ENCODE measurements at places on chromosomes 12 and 14.

DNA sequence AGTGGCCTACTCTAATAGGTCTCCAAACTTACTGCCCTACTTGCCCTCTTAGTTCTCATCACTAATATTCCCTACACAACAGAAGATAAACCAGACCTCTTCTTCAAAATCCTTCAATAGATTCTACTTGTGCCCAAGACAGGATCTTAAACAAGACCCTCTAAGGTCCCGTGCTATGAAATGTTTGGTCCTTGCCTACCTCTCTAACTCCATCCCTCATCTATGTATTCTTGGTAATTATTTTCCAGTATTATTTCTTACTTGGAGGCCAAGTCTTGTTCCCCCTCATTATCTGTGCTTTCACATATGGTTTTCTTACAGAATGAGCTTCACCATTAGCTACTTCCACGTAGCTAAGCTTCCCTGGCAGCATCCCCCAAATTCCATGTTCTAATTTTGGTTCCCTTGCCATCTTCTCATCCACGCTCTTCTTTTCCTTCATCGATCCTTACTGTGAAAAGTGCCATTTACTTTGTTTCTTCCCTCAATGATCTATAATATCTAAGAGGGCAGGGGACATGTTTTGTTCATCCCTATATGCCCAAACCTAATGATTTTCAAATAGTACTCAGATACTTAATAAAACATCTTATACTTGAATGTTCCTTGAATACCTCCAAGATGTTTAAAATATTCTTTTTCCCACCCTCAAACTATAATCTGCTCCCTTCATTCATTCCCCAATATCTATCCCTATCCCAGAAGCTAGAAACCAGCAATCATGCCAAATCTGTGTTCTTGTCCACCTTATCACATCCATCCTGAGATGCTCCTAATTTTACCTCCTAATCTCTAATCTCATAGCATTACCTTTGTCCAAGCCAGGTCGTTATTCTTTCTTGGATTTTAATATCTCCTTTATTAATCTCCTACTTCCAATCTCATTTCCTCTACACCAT lies 10.1 kb downstream of the HNRNPC start:
- no peak for DNase-seq

GRCh38 chr14:81165188-81165587 lies 55.6 kb downstream of the GTF2A1 start:
- DNase-seq, result no peak

GRCh38 chr14:102292441-102292840 lies 12.5 kb downstream of the MOK start:
- no peak for DNase-seq

DNA sequence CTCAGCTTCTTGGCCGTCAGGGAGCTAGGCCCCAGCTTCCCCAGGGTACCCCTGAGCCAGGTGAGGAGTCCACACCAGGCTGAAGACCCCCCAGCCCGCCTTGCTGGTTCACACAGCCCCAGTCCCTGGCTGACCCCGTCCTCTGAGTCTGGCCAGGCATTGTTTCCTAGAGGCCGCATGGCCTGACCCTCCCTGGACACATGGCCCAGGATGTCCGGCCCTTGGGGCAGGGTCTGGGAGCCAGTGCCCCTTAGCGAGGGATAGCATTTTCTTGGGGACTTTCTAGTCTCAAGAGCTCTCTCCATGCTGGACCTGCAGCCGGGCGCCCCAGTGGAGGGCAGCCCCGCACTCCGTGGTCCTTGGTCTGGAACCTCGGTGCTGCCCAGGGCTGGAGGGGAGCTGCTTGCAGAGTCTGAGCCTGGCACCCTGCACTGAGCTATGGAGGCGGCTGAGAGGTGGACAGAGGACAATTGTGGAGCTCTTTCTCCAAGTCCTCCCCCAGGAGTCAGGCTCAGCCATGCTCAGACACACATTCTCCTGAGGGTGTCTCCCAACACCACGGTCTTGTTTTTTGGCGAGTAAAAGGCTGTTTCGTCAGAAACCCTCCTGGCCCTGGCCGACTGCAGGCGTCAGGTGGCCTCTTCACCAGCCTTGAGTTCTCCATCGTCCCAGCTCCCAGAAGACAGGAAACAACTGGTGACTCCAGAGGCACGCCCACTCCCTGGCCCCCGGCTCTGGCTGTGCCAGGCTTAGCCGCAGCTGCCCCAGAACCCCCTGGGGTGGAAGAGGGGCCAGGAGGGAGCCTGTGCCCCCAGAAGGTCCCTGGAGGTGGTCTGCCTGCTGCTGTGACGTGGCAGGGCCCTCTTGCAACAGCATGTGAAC lies 17.6 kb upstream of the CRIP2 start:
- DNase-seq, result no peak

DNA sequence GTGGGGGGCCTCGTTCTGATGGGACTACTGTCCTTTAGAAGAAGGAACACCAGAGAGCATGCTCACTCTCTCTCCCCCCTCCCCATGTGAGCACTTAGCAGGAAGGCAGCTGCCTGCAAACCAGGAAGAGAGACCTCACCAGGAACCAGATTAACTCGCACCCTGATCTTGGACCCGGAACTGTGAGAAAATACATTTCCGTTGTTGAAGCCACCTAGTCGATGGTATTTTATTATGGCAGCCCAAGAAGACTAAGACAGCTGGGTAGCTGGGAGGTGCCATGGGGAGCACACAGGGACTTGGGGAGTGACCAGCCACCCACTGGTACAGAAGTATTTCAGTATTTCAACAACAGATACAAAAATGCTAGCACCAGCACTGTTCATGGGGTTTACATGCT lies 59.0 kb downstream of the VCPKMT start:
- no peak for DNase-seq

DNA sequence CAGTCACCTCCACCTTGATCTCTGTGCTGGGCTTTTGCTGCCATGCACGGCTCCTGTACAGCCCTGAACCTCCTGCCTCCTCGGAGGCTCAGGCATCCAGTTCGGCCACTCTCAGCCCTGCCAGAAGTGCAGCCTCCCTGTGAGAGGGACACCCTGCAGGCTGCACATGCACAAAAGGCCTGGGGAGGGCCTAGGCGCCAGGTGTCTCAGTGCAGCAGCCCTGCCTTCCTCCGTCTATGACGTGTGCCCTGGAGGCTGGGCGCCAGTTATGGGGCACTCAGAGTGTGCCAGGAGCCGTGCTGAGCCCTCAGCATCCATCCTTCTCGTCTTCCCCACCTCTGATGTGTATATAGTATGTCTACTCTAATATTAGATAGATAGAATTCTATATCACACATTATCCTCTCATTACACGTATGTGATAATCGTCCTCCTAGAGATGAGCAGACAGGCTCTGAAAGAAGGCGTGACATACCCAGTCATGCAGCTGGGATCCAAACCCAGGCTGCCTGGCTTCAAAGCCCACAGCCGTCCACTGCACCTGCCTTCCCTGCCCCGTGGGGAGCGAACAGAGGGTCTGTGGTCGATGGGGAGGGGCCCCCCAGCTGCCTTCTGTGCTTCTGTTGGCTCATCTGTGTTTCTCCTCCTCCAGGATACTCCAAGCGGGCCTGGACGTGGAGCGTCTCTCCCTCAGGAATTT lies 101.1 kb downstream of the B4GALNT3 start:
- DNase-seq, result no peak

GRCh38 chr12:65827342-65827741 lies 3.1 kb downstream of the HMGA2 start:
- DNase-seq, result no peak

GRCh38 chr12:3489057-3489456 lies 1.9 kb upstream of the PRMT8 start:
- no peak for DNase-seq

DNA sequence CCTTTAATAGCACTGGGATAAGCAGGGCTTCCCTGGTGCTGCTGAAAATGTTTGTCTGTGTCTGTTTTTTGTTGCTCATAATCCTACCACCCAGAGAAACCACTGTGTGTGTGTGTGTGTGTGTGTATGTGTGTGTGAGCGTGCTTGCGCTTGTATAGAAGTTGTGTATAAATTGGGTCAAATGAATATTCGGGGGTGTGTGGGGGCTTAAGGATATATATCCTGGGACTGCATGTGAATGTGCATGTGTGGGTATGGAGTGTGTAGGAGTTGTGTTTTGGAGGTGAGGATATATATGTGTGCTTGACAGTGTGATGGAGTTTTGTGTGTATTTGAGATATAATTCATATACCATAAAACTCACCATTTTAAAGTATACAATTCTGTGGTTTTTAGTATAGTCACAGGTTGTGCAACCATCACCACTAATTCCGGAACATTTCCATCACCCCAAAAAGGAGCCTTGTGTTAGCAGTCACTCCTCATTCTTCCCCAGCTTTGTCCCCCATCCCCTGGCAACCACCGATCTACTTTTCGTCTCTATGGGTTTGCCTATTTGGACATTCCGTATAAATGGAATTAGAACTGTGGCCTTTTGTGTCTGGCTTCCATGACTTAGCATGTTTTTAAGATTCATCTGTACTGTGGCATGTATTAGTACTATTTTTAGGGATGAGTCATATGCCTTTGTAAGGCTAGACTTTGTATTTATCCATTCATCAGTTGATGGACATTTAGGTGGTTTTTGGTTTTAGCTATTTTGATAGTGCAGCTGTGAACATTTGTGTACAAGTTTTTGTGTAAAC lies 25.6 kb downstream of the TCTN1 start:
- DNase-seq, result no peak

GRCh38 chr12:47990351-47991105 lies 13.7 kb downstream of the COL2A1 start:
- peak; percentile 87 for DNase-seq

- DNase-seq, result no peak
These were observed 737.1 kb upstream of the FLRT2 start for GRCh38 chr14:84792722-84793410.

GRCh38 chr12:23132357-23132756 lies 507.4 kb downstream of the ETNK1 start:
- no peak for DNase-seq

GRCh38 chr12:109756457-109756856 lies 42.8 kb downstream of the FAM222A start:
- no peak for DNase-seq

DNA sequence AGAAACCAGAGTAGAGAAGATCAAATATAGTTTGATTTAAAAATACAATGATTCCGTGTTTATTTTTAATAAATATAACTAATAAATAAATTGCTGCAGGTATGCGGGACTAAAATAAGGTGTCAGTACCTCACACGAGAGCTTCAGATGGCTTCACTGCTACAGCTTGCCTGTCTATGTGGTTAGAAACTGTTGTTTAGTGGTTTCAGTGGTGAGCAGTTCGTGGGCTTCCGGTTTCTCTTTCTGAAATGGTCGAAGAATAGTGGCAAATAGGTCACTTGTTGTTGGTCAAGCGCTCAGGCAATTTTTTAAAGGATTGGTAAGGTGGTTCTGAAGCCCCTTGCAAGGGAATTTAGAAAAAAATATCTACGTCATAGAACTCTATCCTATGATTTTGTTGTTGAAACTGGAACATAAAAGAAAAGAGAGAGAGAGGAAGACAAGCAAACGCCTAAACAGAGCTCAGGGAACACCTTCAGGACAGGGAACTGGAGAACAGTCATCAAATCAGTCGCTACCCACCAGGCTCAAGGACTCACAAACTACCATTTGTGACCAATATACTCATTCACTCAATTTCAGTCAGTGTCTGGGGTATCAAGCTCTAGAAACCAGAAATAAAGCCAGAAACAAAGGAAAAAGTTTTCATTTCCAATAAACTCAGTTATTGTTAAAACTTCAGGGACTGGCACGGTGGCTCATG lies 31.3 kb downstream of the GABARAPL1 start:
- peak; percentile 24 for DNase-seq

- DNase-seq, result no peak
These were observed 6.3 kb upstream of the NRIP2 start for GRCh38 chr12:2841056-2841650.

DNA sequence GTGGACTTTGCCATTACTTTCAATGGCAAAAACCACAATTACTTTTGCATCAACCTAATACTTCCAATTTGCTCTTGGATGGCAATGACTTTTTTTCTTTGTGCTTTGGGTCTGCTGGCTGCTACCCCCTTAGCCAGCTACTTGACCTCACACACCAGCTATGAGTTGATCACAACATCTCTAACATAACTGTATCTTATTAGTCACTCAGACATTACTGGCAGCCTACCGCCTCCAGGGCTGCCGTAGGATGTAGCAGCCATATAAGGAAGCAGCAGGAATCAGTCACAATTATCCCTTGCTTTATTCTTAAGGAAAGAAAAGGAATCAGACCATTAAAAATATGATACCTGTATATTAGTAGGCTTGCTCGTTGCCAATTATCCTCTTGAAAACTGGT lies 260.5 kb downstream of the ADAMTS20 start:
- DNase-seq, result no peak

GRCh38 chr12:123713823-123714585 lies 1.9 kb downstream of the ATP6V0A2 start:
- DNase-seq, result peak; percentile 17

- no peak for DNase-seq
These were observed 70.4 kb downstream of the SDR9C7 start for GRCh38 chr12:56863789-56864188.

- DNase-seq, result no peak
These were observed 4.2 kb downstream of the PDE3A start for GRCh38 chr12:20372326-20373096.
